ENCODE measurements at places on chromosomes 6 and 20. TPM values are rescaled to one million over a fixed set of nuclear protein-coding genes. Genes with fewer than 3 reads are reported as not detected.

Gene WFDC5
- total RNA-seq = 0.52 TPM

Gene ETV7
- total RNA-seq = 4.4 TPM

Gene COL9A3
- total RNA-seq = 4.1 TPM

Gene FOXS1
- 4.7 TPM for total RNA-seq

Gene LY86
- 13.4 TPM for total RNA-seq

Gene PPIL1
- total RNA-seq = 29.8 TPM

Gene NRSN1
- total RNA-seq = 0.05 TPM

GRCh38 chr20:49306903-49307620 is 29.2 kb upstream of the ZNFX1 start:
- H3K36me3 ChIP-seq = no peaks in the 10 kb centered on the region
- H3K4me3 ChIP-seq = no peak overlapping the region
- H3K4me1 ChIP-seq = no peaks in the 10 kb centered on the region
- no peak overlapping the region for H3K27ac ChIP-seq
- DNase-seq = no peak

DNA sequence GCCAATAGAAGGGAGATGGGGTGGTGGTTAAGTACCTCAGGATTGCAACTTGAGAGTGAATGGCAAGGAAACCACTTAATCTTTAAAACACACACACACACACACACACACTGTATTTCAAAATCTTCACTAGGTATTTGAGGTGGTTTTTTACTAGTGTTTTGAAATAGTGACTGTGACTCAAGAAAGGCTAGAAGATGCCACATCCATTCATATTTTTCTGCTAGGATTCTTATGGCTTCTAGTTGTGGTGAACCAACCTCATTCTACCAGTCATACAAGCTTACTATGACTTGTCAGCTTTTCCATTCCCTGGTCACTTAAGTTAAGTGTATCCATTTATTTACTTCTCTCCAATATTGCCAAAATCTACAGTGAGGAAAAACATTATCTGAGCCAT is 519.4 kb upstream of the JAG1 start:
- no peak for DNase-seq
- no peak overlapping the region for H3K4me3 ChIP-seq
- H3K27ac ChIP-seq = no peak overlapping the region
- H3K27me3 ChIP-seq = no peaks in the 10 kb centered on the region

DNA sequence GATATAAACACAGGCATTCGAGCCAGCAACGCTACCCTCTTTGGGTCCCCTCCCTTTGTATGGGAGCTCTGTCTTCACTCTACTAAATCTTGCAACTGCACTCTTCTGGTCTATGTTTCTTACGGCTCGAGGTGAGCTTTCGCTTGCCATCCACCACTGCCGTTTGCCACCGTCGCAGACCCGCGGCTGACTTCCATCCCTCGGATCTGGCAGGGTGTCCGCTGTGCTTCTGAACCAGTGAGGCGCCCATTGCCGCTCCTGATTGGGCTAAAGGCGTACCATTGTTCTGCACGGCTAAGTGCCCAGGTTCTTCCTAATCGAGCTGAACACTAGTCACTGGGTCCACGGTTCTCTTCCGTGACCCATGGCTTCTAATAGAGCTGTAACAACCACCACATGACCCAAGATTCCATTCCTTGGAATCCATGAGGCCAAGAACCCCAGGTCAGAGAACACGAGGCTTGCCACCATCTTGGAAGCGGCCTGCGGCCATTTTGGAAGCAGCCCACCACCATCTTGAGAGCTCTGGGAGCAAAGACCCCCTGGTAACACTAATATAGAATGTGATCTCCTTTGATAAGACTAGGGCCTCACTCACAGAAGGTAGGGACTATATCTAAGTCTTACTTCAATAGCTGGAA is 973 bp downstream of the UBD start:
- DNase-seq = no peak
- peaks cover 6% of the 10 kb centered on the region for H3K4me1 ChIP-seq
- no peak overlapping the region for H3K4me3 ChIP-seq
- peaks cover 13% of the 10 kb centered on the region for H3K27me3 ChIP-seq
- H3K27ac ChIP-seq = no peak overlapping the region
- no peaks in the 10 kb centered on the region for H3K36me3 ChIP-seq

- no peak overlapping the region for H3K4me3 ChIP-seq
- H3K27me3 ChIP-seq = no peaks in the 10 kb centered on the region
- no peaks in the 10 kb centered on the region for H3K36me3 ChIP-seq
- H3K27ac ChIP-seq = no peak overlapping the region
- DNase-seq = no peak
These were observed 143.8 kb downstream of the ERMARD start for GRCh38 chr6:169895000-169895759.

GRCh38 chr6:28648035-28648877 is 122.6 kb downstream of the GPX5 start:
- no peaks in the 10 kb centered on the region for H3K36me3 ChIP-seq
- peaks cover 12% of the 10 kb centered on the region for H3K27me3 ChIP-seq
- no peak for DNase-seq
- H3K4me3 ChIP-seq = peak overlapping the region; percentile 39

DNA sequence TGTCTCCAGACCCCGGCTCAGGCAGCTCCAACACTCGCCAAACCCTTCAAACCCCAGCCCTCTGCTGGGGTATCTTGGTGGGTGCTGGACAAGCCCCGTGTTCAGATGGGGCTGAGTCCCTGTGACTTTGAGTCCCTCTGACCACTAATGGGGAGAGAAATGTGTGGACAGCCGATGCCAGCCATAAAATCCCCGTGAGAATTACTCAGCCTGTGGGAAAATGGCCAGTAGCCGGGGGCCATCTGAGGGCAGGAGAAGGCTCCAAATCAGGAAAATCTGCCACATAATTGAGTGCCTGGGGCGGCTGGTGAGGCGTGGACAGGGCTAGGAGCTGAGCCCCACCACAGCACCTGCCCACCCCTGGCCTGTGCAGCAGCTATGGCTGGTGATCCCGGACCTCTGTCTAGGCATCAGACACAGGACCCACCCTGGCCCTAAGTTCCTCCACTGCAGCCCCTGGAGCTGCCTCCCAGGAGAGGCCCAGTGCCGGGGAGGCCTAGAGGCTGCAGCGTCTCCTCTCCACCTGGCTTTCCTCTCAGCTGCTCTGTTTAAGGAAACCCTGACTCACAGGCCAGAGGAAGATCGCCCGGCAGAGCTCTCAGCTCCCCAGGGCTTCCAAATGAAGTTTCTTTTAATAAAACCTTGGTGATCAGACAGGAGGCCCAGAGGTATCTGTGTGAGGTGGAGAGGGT is 53.7 kb upstream of the SLCO4A1 start:
- no peak overlapping the region for H3K4me3 ChIP-seq
- H3K36me3 ChIP-seq = no peaks in the 10 kb centered on the region
- no peaks in the 10 kb centered on the region for H3K4me1 ChIP-seq
- no peaks in the 10 kb centered on the region for H3K27me3 ChIP-seq
- no peak overlapping the region for H3K27ac ChIP-seq
- no peak for DNase-seq

DNA sequence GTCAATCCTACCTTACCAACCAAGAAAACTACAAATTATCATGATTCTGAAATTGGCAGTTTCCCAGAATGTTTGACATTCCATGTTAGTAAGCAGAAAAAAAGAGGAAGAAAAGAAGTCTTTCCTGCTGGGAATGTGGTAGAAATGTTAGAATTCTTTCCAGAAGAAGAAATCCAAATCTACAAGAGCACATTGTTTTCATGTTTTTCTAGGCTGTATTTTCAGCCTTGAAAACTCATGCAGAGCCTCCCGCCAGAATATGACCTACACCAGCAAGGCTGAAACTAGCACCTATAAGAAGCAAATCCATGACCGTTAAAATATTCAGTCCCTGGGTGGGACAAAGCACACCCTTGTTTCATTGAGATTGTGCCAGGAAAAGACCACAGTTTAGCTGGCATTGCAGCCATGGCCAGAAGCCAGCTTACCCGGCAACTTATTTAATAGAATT is 259.4 kb downstream of the GJA1 start:
- no peak for DNase-seq
- no peak overlapping the region for H3K4me3 ChIP-seq
- H3K4me1 ChIP-seq = no peaks in the 10 kb centered on the region
- no peaks in the 10 kb centered on the region for H3K36me3 ChIP-seq

- no peak overlapping the region for H3K27ac ChIP-seq
- no peaks in the 10 kb centered on the region for H3K27me3 ChIP-seq
- no peak for DNase-seq
- H3K4me1 ChIP-seq = no peaks in the 10 kb centered on the region
- H3K36me3 ChIP-seq = no peaks in the 10 kb centered on the region
These were observed 91.2 kb upstream of the SCP2D1 start for GRCh38 chr20:18722371-18722770.

DNA sequence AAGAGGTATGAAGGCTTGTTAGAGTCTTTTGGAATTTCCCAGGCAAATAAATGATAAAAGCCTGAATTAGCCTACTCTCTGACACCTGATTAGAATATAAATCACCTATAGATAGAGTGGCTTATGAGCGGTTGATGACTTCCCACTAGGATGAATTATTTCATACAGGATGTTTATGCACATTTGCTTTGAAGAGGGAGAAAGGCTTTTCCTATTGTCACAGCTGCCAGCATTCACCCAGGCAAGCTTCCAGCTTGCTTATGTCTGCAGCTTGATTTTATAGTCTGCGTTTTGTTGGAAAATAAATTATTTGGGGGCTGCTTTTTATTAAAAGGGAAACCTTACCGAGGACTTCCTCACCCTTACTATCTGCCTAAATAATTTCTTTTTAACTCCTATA is 51.3 kb upstream of the EIF2S2 start:
- H3K4me1 ChIP-seq = no peaks in the 10 kb centered on the region
- DNase-seq = no peak
- H3K4me3 ChIP-seq = no peak overlapping the region
- no peaks in the 10 kb centered on the region for H3K36me3 ChIP-seq

- H3K27me3 ChIP-seq = no peaks in the 10 kb centered on the region
- H3K36me3 ChIP-seq = peaks cover 4% of the 10 kb centered on the region
- peak overlapping the region; percentile 31 for H3K27ac ChIP-seq
- peaks cover 17% of the 10 kb centered on the region for H3K4me1 ChIP-seq
These were observed 17.5 kb downstream of the PTK7 start for GRCh38 chr6:43093436-43094289.

DNA sequence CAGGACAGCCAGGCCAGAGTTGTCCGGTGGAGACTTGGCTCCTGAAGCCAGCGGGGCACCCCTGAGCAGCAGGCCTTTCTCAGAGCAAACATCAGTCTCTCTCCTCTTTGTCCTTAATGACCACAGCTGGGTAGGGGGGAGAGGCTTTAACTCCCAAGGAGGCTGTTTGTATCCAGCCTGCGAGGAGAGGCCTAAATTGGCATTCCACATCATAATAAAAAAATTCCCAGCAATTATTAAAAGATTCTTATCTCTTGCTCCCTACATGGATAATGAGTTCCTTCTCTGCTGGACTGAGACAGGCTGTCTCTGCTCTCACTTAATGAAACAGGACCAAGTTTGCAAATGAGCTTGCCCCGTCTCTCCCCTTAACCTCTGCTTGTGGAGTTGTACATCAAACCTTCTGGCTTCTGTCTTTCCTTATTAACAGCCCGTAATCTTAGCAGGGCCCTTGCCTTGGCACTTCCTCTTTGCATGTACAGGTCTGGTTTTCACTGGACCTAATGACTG is 838.2 kb downstream of the MAFB start:
- no peaks in the 10 kb centered on the region for H3K36me3 ChIP-seq
- no peaks in the 10 kb centered on the region for H3K27me3 ChIP-seq
- H3K4me1 ChIP-seq = no peaks in the 10 kb centered on the region
- DNase-seq = no peak

DNA sequence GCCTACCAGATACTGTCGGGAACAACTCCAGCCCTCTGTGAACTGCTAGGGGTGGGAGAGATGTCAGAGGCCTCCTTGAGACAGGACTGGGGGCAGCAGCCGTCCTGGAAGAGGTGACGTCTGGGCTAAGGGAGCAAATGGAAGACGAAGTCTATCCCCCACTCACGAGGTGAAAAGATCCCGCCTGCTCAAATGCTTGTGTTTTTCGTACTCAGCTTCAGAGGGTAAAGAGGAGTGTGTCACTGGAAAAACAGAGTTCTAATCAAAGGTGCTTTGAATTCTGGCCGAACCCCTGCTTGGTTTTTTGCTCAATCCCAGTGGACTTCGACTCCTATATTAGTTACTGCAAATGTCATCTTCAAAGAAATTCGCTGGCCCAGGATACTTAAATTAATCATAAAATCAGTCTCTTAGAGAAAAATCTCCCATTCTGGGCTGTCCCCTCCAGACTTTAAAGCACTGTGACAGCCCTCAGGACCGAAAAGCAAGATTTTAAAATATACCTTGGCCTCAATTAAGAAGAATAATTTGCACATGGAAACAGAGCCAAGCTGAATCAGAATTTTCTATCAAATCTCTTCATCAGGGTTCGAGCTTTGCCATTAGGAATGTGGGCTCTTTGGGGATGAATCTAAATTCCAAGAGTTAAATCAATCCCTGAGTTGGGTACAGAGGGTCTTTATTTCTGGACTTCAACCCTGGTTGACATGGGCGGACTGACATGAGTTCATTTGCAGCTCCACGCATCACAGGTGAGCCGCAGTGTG is 61.8 kb upstream of the AFDN start:
- no peak overlapping the region for H3K4me3 ChIP-seq
- DNase-seq = no peak
- no peaks in the 10 kb centered on the region for H3K27me3 ChIP-seq
- no peaks in the 10 kb centered on the region for H3K36me3 ChIP-seq
- H3K27ac ChIP-seq = no peak overlapping the region
- no peaks in the 10 kb centered on the region for H3K4me1 ChIP-seq

DNA sequence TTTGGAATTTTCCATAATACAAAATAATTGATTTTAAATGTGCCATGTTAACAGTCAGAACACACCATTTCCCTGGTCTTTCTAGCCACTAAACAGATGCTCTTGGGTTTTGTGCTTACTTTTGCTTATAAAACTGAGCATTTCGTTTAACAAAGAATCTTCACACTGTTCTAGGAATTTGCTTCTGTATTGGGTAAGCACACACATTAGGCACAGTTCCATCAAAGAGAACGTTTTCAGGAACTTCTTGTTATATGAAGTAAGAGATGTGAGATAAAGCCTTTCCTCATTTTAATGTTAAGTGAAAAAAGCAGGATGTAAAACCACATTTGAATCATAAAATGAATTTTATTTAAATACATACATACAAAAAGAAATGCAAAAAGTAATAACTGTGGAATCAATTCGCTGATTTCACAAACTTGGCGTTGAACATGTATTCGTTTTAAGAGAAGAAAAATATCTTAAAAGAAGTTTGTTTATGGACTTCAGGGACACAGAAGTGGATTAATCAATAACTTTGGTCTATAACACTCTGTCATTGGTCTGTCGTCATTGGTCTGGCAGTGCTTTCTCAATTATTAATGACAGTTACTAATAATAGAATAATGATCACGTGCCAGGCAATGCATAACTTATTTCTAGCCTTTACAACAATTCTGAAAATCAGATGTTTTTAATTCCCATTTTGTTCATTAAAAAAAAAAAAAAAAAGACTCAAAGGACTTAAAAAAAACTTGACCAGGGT is 199.9 kb upstream of the PRDM1 start:
- no peaks in the 10 kb centered on the region for H3K27me3 ChIP-seq
- no peaks in the 10 kb centered on the region for H3K36me3 ChIP-seq
- H3K27ac ChIP-seq = no peak overlapping the region
- H3K4me3 ChIP-seq = no peak overlapping the region

DNA sequence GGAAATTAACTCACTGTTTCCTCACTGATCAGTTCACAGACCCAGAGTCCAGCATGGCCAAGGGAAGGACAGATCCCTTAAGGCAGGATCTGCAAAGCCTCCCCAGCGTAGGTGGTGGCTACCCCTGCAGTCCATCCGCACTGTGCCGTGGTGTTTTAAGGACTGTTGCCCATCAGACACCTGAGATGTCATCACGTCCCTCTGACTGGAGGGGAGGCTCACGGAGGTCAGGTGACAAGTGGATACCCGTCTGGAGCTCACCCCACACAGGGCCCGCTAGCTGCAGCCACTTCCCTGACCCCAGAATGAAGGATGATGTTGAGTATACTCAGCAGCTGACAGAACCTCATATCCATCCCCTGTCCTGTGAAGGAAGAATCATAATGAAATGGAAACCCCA is 161.8 kb upstream of the GGTLC1 start:
- H3K27ac ChIP-seq = no peak overlapping the region
- H3K4me3 ChIP-seq = no peak overlapping the region
- no peaks in the 10 kb centered on the region for H3K4me1 ChIP-seq
